Activated CD4-positive, alpha-beta T cell treated with anti-CD3 and anti-CD28 coated beads, Interleukin-2, amount 50 U/mL, for 48 hours (primary cell): ENCODE measurements at places on chromosomes 6 and 20.

GRCh38 chr20:61645732-61646131 is 393.7 kb downstream of the CDH4 start:
- no peak for DNase-seq

DNA sequence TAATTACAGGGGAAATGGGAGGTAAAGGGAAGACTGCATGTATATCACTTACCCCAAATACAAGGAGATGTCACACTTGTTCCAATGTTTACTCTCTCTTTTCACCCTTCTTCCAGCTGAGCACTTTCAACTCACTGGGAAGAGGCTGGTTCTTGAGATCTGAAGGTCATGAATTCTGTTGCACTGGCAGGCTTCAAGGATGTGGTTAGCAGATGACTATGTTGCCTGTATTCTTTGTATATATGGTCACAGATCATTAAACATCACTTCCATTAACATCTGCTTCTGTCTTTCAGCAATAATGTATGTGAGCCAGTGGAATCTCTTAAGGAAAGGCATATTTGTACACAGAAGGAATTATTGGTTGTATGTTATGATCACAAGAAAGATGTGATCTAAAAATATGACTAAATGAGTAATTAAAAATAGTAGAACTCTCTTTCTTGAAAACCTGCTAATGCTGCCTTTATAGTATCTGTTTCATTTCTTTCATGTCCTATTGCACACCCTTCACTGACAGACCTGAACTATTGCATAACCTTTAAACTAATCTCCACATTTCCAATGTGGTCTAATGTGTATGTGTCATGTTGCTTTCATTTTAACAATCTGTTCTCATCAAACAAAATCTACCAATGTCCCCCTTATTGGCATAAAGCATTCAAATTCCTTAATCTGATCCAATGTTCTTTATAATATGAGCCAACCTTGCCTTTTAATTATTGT is 131.4 kb upstream of the EPHA7 start:
- no peak for DNase-seq

GRCh38 chr20:44678242-44678641 is 26.7 kb upstream of the ADA start:
- no peak for DNase-seq

- no peak for DNase-seq
Measured at GRCh38 chr6:34491091-34491430, 25.2 kb downstream of the PACSIN1 start.

DNA sequence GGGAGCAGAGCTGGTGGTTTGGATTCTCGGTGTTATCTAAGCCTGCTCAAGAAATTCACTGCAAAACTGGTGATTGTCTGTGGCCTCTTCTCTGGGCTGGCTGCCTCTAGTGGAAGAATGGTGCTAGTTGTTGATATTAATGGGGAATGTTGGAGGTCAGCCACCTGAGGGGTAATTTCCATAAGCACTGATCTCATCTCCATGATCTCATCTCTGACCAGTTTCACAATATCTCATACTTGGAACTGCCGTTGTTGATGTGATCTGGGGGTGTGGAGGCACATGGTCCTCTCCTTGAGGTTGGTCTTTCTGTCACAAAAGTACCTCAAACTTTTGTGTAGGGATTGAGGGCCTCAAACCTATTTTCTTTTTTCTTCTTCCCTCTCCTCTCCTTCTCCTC is 102.6 kb downstream of the CD109 start:
- DNase-seq: peak; percentile 6

GRCh38 chr6:166478782-166479592 is 96.2 kb upstream of the MPC1 start:
- no peak for DNase-seq

- DNase-seq: no peak
Measured at GRCh38 chr6:51019806-51020205, 201.1 kb downstream of the TFAP2B start.

DNA sequence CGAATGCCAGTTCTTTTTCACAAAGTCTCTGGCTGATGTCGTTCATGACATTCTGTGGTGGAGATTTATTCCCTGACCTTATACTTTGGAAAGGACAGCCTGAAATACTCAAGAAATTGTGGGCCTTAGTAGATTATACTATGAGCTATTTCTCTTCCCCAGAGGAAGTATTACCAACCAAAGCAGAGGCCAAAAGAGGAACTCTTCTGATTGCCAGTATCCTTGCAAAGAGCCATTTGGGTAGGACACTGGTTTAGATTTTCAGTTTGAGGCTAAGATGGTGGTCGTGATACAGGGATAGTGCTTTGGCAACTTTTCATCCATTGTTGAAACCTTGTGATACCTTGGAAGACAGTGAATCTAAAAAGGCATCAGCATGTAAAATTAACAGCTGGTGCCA is 327.3 kb downstream of the HACE1 start:
- DNase-seq: no peak

DNA sequence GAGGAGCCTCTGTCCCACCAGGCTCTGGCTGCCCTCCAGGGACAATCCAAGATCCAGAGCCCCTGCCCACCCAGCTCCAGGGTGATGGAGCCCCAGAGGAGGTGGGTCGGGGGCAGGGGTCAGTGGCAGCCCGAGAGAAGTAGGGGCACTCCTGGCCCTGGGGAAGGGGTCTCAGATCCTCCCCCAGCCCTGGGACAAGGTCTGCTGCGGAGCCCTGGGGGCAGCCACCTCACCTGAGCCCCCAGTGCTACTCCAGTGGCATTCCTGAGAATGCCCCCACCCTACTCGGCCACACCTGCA is 2.7 kb upstream of the LAMA5 start:
- no peak for DNase-seq

GRCh38 chr6:71268735-71269437 is 19.7 kb upstream of the OGFRL1 start:
- no peak for DNase-seq

GRCh38 chr20:10550204-10551118 is 115.4 kb downstream of the SLX4IP start:
- DNase-seq: no peak

DNA sequence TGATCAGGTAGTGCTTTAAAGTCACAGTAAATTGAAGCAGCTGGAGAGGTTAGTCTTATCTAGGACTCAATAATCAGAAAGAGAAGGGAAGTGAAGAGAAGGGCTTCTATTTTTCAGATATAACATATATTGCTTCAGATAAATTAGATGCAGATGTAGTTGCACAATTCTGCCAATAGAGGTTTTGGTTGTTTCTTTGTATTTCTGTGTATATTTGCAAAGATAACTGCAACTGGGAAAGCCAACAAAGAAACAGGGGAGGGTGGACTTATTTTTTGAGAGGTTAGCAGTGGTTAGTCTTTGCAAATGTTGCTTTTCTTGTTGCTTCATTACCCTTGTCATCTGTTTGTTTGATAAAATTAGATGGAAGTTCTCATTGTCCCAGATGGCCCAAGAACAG is 106.6 kb downstream of the ADGRG6 start:
- no peak for DNase-seq

GRCh38 chr6:107676042-107676441 is 148.1 kb downstream of the SCML4 start:
- DNase-seq: no peak

DNA sequence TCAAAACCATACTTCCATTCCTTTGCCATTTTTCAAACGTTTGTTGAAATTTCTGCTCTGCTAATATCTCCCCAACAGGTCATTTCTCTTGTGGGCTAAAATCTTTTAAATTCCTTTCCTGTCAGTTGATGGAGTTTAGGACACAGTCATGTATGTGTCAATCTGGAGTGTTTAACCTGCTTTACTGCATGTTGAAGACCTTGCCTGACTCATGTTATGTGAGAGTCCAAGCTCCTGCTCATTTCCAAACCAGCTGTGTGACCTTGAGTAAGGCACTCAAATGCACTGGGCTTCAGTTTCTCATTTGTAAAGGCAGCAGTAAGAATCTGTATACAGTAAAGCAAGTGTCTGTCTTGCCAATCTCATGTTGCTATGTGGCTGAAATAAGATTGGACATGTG is 171.9 kb upstream of the SPACA1 start:
- DNase-seq: no peak

DNA sequence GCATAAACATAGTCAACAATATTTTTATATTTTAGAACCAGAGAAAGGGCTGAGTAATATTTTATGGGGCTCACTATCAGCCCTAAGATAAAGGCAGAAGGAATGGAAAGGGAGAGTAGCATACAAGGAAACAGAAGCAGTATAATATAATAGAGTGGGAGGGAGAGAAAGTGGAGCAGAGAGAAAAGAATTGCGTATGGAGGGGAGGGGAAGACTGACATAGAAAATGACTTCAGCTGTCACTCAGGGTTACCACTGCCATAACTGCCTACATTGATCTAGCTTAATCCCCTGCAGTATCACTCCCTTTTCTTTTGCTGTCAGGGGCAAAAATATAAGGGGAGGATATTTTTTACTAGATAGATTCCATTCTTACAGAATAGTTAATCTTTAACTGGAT is 1133.5 kb upstream of the MAP3K7 start:
- no peak for DNase-seq

- DNase-seq: no peak
Measured at GRCh38 chr6:35065870-35066269, 75.3 kb downstream of the TCP11 start.

- DNase-seq: no peak
Measured at GRCh38 chr6:72414657-72415056, 207.2 kb upstream of the KCNQ5 start.

DNA sequence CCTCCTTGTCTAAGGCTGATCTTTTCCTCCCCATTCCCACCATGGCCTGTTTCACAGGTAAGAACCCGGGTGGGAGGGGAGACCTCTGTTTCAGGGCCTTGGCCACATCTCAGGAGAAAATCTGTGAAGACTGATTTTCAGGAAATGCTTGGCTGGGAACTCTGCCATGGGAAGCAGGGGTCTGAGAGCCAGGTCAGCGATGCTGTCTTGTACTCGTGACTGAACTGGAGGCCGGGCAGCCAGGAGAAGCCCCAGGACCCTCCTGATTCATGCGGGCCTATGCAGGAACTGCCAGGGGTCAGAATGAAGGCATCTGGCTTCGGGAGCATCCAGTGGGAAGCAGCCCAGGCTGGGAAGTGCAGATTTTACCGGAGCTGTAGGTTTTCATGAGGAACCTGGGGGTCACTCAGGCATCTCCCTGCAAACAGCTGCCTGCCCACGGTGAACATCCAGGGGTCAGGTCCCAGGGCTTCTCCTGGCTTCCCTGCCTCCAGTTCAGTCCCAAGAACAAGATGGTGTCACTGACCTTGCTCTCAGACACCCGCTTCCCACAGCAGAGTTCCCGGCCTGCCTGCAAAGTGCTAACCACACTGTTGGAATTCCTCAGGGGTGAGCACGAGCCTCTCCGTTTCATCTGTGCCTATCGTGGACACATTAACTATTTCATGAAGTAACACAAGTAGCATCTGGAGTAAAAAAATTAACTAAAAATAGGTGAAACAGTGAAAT is 90.2 kb upstream of the SULF2 start:
- DNase-seq: no peak

- no peak for DNase-seq
Measured at GRCh38 chr20:15867899-15868298, 705.3 kb downstream of the KIF16B start.

DNA sequence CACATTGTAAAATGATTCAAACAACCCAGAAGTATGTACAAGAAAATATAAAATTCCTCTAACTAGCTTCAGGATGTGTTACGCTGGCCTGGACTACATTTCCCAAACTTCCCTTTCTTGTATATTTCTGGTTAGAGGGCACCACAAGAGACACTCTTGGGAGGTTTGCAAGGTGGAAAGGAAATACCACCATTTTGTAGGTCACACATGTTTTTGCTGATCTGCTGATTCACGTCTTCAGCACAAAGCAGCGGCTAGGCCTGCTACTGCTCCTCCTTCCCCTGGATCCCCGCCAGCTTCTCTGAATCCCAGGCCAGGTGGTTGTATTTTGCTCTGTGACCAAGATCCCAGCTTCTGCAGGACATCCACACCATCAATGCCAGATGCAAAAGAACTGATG is 104.2 kb downstream of the AGPAT4 start:
- no peak for DNase-seq

- DNase-seq: no peak
Measured at GRCh38 chr6:107413966-107414645, 45.3 kb downstream of the PDSS2 start.

- DNase-seq: no peak
Measured at GRCh38 chr6:144758602-144759001, 473.5 kb downstream of the UTRN start.

DNA sequence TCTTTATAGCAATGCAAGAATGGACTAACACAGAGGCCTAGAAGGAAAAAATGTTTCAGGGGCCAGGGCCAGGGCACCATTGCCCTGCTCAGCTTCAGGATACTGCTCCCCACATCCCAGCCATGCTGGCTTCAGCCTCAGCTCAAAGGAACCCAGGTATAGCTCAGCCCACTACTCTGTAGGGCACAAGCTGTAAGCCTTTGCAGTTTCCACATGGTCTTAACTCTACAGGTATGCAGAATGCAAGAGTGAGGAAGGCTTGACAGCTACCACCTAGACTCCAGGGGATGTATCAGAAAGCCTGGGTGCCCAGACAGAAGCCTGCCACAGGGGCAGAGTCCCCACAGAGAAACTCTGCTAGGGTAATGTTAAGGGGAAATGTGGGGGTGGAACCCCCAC is 10.5 kb upstream of the TTK start:
- DNase-seq: no peak

DNA sequence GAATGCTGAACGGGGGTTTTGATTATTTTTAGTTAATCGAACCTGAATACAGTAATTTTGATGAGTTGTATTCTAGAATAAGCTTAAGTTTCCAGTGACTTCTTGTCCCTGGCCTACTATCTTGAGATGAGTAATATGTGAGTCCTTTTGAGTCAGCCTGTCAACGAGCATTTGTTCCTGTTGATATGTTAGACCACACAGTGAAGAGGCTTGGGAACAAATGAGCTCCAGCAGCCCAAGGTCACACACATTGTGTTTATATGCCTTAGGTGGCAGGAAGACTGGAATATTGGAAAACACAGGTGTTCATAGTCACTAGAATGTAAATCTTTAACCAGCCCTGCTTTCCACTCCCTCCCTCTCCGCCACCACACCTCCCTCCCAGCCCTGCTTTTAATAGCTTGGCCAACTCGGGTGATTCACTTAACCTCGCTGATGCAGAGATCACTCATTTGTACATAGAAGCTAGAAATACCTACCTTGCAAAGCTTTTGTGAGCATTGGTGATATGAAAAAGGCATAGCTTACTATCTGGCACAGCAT is 9.1 kb downstream of the SMPDL3A start:
- DNase-seq: peak; percentile 2

DNA sequence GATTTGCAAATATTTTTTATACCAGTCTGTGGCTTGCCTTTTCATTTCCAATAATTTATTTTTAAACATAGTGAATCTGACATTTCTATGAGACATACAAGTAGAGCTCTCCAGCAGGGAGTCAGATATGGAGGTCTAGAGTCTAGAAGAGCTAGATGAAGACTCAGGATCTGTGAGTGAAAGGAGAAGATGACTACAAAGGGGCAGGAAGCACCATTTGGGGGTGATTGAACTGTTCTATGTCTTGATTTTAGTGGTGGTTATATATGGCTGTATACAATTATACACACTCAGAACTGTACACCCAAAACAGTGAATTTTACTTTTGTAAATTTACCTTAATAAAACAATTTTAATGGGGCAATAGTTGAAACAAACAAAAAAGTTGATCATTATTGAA is 127.9 kb upstream of the BACH2 start:
- no peak for DNase-seq

GRCh38 chr6:167287513-167288048 is 3.5 kb upstream of the UNC93A start:
- no peak for DNase-seq

- no peak for DNase-seq
Measured at GRCh38 chr6:20540683-20541082, 6.4 kb downstream of the CDKAL1 start.
